ENCODE measurements at places on chromosomes 2 and 18.
A peak's percentile ranks its signal among the peaks of the same experiment; 100 is the strongest.

GRCh38 chr2:47311764-47312490 lies 91.0 kb upstream of the MSH2 start:
- DNase-seq, result no peak

GRCh38 chr2:101011152-101011551 lies 9.1 kb downstream of the RPL31 start:
- DNase-seq, result no peak

GRCh38 chr18:37653618-37654017 lies 88.0 kb upstream of the CELF4 start:
- DNase-seq, result no peak

DNA sequence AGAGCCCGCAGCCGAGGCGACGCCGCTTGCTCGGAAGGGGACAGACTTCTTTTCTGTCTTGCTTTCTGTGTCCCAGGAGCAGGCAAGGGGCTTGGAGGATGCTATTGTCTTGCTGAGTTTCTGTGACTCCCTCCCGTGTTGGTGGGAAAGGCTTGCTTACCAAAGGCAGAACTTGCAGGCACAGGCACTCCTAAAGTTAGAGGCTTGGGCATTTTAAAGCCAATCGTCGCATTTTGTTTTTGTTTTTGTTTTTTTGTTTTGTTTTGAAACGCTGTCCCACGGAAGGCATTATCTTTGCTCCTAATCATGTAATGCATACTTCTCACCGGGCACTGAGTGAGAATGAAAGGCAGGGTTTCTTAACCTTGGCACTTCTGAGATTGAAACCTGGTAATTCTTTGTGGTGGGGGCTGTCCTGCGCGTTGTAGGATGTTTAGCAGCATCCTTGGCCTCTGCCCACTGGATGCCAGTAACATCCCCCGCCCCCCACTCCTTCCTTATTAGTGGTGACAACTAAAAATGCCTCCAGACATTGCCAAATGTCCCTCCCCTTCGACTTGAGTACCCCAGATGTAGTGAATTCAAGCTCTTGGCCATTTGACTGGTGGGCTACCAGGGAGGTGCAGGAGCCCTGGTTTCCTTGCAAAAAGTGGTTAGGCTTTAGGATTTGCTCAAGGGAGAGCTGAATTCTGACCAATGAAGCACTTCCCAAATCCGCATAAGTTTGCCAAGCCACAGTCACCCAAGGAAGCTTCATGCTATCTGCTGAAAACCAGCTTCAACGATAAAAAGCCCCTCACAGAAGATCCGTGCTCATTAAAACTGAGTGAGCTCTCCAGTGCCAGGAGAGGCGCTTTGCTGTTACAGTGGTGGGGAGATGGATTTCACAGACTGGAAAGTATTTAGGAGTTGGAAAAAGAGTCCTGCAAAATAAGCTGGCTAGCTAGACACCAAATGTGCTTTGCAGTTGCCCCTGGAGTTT lies 1.2 kb downstream of the ANTXR1 start:
- peak; percentile 50 for DNase-seq

- no peak for DNase-seq
Measured at GRCh38 chr2:11655495-11655894, 14.5 kb downstream of the NTSR2 start.

GRCh38 chr2:146037334-146037870 lies 1517.5 kb upstream of the ZEB2 start:
- DNase-seq, result no peak
